ENCODE measurements at places on chromosomes 12 and 14. TPM values are rescaled to one million over a fixed set of nuclear protein-coding genes. Genes with fewer than 3 reads are reported as not detected.

Gene CLEC1B
- not detected for total RNA-seq

Gene SVOP
- not detected for total RNA-seq

Gene NOS1
- total RNA-seq = 0.21 TPM

Gene ANO2
- 20.1 TPM for total RNA-seq

Gene DDX23
- 39.4 TPM for total RNA-seq

DNA sequence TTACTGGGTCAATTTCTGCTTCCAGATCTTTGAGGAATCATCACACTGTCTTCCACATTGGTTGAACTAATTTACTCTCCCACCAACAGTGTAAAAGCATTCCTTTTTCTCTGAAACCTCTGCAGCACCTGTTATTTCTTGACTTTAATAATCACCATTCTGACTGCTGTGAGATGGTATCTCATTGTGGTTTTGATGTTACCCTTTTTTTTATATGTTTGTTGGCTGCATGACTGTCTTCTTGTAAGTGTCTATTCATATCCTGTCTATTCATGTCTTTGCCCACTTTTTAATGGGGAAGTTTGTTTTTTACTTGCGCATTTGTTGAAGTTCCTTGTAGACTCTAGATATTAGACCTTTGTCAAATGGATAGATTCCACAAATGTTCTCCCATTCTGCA, 324.9 kb downstream of the NAV3 start:
- H3K27me3 ChIP-seq = no peaks in the 10 kb centered on the region
- H3K27ac ChIP-seq = no peak overlapping the region
- H3K4me3 ChIP-seq = no peak overlapping the region

- H3K36me3 ChIP-seq = no peaks in the 10 kb centered on the region
- no peak overlapping the region for H3K27ac ChIP-seq
- H3K4me3 ChIP-seq = no peak overlapping the region
- H3K27me3 ChIP-seq = no peaks in the 10 kb centered on the region
Observed at GRCh38 chr12:73677520-73678291, 859.9 kb upstream of the ATXN7L3B start.

GRCh38 chr12:2543801-2544200, 251.0 kb upstream of the FKBP4 start:
- H3K36me3 ChIP-seq = peaks cover 20% of the 10 kb centered on the region
- no peak overlapping the region for H3K4me3 ChIP-seq
- no peak overlapping the region for H3K27ac ChIP-seq
- no peaks in the 10 kb centered on the region for H3K4me1 ChIP-seq
- no peak for DNase-seq

GRCh38 chr14:50832935-50833630, 2.1 kb upstream of the NIN start:
- no peaks in the 10 kb centered on the region for H3K36me3 ChIP-seq
- H3K27ac ChIP-seq = no peak overlapping the region
- no peaks in the 10 kb centered on the region for H3K27me3 ChIP-seq
- no peak overlapping the region for H3K4me3 ChIP-seq
- H3K4me1 ChIP-seq = no peaks in the 10 kb centered on the region
- DNase-seq = no peak

- no peak for DNase-seq
- no peaks in the 10 kb centered on the region for H3K36me3 ChIP-seq
- H3K27ac ChIP-seq = no peak overlapping the region
- H3K4me3 ChIP-seq = no peak overlapping the region
Observed at GRCh38 chr12:27076468-27076867, 5.9 kb downstream of the C12orf71 start.

Data from ascending aorta (tissue), 2 donors.